ENCODE measurements at places on chromosomes 3 and 15. TPM values are rescaled to one million over a fixed set of nuclear protein-coding genes. Genes with fewer than 3 reads are reported as not detected.
A peak's percentile ranks its signal among the peaks of the same experiment; 100 is the strongest.

DNA sequence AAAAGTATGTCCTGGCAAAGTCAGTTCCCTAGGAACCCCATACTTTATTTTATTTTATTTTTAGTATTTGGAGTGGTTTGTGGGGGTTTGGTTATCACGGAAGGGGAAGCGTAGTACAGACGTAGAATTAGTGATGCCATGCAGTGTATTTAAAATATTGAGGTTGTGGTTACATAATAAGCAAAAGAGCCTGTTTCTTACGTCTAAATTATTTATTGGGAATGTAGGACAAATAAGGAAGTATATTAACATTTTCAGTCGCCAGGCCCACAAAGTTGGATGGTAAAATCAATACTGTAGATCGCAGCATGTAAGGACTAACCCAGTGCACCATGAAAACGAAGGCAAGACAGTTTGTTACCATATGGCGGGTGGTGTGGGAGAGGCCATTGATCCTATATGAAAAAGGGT, 558 bp downstream of the DTWD1 start:
- H3K4me1 ChIP-seq = peaks cover 5% of the 10 kb centered on the region
- no peak for DNase-seq
- H3K4me3 ChIP-seq = peak overlapping the region; percentile 53
- H3K27me3 ChIP-seq = no peaks in the 10 kb centered on the region

DNA sequence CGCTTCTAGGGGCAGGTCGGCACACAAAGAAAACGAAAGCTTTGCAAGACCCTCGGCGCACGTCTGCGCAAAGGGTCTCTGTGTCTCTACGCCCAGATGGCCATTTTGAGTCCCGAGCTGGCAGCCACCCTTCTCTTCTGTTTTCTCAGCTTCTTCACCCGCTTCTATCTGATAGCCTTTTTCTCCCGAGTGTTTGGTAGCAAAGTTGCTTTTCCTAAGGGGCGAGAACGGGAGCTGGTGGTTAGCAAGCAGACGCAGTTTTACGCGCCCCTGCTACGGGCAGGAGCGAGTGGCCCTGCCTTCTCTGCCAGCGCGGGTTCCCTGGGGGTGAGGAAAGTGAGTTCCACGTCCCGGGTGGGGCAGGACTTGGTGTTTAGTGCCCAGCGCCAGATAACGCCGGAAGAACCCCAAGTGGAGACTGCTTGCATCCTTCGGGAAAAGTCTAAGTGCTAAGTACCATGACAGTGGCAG, 2.9 kb upstream of the MKRN2 start:
- H3K27ac ChIP-seq = no peak overlapping the region
- H3K4me1 ChIP-seq = peaks cover 13% of the 10 kb centered on the region
- DNase-seq = peak; percentile 63

GRCh38 chr15:54707805-54708752, 488.7 kb downstream of the RSL24D1 start:
- no peaks in the 10 kb centered on the region for H3K27me3 ChIP-seq
- no peak overlapping the region for H3K4me3 ChIP-seq
- H3K27ac ChIP-seq = no peak overlapping the region
- H3K36me3 ChIP-seq = no peaks in the 10 kb centered on the region

- no peaks in the 10 kb centered on the region for H3K27me3 ChIP-seq
- H3K36me3 ChIP-seq = peaks cover 4% of the 10 kb centered on the region
- peaks cover 10% of the 10 kb centered on the region for H3K4me1 ChIP-seq
These were observed 2.3 kb downstream of the RNF7 start for GRCh38 chr3:141740349-141740748.

DNA sequence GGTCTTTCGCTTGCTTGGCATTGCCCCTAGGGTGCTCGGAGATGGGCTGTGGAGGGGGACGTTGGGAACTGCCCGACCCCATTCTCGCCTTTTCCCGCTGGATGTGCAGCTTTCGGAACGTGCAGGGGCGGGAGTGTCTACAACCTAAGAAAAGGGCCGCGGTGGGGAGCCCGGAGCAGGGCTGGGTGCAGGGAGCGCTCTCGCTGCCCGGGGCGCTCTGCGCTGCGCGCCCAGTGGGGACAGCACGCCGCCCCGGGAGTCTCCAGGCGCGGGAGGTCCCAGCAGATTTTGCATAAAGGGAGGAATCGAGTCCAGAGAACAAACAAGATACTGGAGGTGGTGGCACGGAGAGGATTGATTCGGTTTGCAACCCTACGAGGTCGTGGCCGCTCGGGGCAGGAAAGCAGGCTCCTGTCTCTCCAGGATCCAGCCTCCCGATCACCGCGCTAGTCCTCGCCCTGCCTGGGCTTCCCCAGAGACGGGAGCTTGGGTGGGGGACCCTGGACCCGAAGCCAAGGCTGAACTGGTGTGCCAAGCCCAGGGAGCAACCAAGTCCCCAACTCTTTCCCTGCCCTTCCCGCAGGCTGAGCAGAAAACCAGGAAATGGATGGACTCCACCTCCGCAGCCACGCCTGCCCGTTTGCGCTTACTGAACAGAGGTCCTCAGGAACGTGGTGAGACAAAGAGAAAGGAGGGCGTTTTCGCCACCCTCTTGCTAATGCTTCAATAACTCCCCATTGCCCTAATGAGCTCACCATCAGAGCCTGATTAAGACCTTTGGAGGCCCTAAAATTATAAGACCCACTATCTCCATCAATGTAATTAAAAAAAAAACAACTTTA, 59.7 kb downstream of the NOX5 start:
- DNase-seq = peak; percentile 84
- no peaks in the 10 kb centered on the region for H3K36me3 ChIP-seq
- peak overlapping the region; percentile 80 for H3K4me3 ChIP-seq
- H3K4me1 ChIP-seq = peaks cover 21% of the 10 kb centered on the region
- peaks cover 10% of the 10 kb centered on the region for H3K27me3 ChIP-seq
- no peak overlapping the region for H3K27ac ChIP-seq

GRCh38 chr15:88736204-88736603, 67.0 kb upstream of the ACAN start:
- DNase-seq = no peak
- no peaks in the 10 kb centered on the region for H3K4me1 ChIP-seq
- H3K27me3 ChIP-seq = no peaks in the 10 kb centered on the region
- H3K4me3 ChIP-seq = no peak overlapping the region
- H3K36me3 ChIP-seq = no peaks in the 10 kb centered on the region

DNA sequence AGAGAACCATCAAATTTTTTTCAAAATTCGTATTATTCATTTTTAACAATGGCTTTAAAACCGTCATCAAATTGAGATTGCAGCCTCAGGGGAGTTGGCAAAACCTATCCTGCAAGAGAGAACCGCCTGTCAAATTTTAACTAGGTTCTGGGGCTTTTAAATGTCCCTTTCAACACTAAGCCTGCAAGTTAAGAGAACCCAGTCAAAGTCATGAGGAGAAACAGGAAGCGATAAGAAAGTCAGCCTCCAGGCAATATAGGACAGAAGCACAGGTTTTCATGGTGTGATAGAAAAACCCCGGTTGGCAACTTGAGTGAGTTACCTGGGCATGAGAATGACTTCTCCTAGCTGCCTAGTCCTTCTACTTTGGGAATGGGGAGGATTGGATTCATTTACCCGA, 59.8 kb downstream of the CPNE4 start:
- no peak overlapping the region for H3K4me3 ChIP-seq
- no peaks in the 10 kb centered on the region for H3K27me3 ChIP-seq
- H3K4me1 ChIP-seq = no peaks in the 10 kb centered on the region
- DNase-seq = no peak
- peak overlapping the region; percentile 75 for H3K27ac ChIP-seq

DNA sequence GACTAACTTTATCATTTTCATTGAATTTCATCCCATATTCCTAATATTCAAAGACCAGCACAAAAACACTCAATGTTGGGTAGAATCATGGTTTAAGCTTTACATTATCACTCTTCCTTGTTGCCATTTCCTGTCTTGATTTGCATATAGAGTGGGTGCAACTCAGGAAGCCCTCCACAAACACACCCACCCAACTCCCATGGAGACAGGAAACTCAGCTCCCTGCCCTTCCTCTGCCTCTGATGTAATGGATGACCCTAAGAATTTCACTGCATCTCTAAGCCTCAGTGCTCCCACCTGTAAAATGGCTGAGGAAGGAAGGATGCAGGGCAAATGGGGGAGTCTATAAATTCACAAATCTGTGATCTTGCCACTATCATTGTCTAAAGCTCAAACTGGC, 98.1 kb upstream of the BFSP2 start:
- no peak for DNase-seq
- no peak overlapping the region for H3K4me3 ChIP-seq

GRCh38 chr3:49804141-49805041, 1.3 kb downstream of the INKA1 start:
- peaks cover 34% of the 10 kb centered on the region for H3K4me1 ChIP-seq
- no peak overlapping the region for H3K27ac ChIP-seq
- DNase-seq = no peak
- no peaks in the 10 kb centered on the region for H3K36me3 ChIP-seq
- H3K27me3 ChIP-seq = peaks cover 15% of the 10 kb centered on the region
- peak overlapping the region; percentile 93 for H3K4me3 ChIP-seq

GRCh38 chr15:41915255-41915994, 21.6 kb upstream of the SPTBN5 start:
- H3K36me3 ChIP-seq = 0 out of 2 replicates have a peak, but pooled peaks cover 4% of the 10 kb centered on the region
- DNase-seq = no peak
- H3K27me3 ChIP-seq = no peaks in the 10 kb centered on the region
- H3K4me3 ChIP-seq = no peak overlapping the region
- no peak overlapping the region for H3K27ac ChIP-seq
- H3K4me1 ChIP-seq = no peaks in the 10 kb centered on the region

GRCh38 chr15:68651916-68652525, 73.2 kb downstream of the CORO2B start:
- H3K27ac ChIP-seq = no peak overlapping the region
- no peak for DNase-seq
- H3K27me3 ChIP-seq = no peaks in the 10 kb centered on the region

- H3K4me3 ChIP-seq = peak overlapping the region; percentile 54
- peaks cover 100% of the 10 kb centered on the region for H3K27me3 ChIP-seq
- peak; percentile 75 for DNase-seq
- H3K4me1 ChIP-seq = peaks cover 69% of the 10 kb centered on the region
These were observed 12.2 kb downstream of the ZIC1 start for GRCh38 chr3:147421184-147421912.

DNA sequence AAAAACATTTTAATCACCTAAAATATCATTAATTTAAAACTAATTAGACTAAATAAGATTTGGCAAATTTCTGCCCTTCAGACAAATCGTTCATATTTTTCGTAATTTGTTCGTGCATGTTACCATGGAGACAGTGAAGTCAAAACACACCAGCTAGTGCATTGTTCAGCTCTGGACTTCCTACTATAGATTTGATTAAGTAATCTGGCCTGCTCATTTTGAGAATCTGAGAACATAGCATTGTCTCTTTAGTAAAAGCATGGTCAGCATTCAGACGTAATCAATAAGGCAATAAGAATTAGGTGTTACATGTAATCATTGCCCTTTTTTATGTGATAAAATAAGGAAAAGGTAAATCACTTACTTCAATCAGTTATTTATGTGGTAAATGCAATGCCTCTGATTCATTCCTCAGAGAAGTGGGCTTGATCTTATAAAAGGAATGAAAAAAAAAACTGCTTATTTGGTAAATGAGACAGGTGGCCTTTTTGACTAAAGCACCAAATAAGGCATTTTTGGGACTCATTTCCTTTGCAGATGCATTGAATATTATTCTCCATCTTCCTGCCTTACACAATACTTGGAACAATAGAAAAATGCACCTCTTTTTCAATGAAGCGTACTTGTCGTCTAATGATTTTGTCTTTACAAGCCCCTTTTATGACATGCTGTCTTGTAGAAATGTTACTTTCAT, 84.5 kb upstream of the FNDC3B start:
- peaks cover 28% of the 10 kb centered on the region for H3K4me1 ChIP-seq
- H3K4me3 ChIP-seq = no peak overlapping the region
- DNase-seq = no peak
- H3K27me3 ChIP-seq = no peaks in the 10 kb centered on the region
- no peaks in the 10 kb centered on the region for H3K36me3 ChIP-seq

DNA sequence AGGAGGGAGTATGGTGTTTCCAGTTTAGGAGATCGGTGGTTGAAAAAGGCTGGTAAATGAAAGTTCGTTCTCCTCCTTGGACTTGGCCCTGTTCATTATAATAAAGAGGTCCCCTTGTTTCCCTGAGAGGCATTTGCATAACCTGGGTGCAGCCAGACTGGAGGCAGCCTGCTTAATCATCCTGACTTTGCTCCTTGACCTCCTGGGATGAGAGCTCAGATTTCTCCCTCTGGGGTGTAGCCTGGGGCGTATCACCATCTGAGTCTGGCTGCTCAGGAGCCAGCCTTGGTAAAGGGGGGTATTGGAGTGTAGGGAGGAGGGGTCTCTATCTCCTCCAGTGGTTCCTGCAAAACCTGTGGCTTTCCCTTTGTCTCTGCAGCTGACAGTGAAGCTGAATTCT, 21.3 kb upstream of the ACAD9 start:
- no peak for DNase-seq
- no peaks in the 10 kb centered on the region for H3K36me3 ChIP-seq
- no peaks in the 10 kb centered on the region for H3K4me1 ChIP-seq
- no peaks in the 10 kb centered on the region for H3K27me3 ChIP-seq
- H3K4me3 ChIP-seq = no peak overlapping the region

DNA sequence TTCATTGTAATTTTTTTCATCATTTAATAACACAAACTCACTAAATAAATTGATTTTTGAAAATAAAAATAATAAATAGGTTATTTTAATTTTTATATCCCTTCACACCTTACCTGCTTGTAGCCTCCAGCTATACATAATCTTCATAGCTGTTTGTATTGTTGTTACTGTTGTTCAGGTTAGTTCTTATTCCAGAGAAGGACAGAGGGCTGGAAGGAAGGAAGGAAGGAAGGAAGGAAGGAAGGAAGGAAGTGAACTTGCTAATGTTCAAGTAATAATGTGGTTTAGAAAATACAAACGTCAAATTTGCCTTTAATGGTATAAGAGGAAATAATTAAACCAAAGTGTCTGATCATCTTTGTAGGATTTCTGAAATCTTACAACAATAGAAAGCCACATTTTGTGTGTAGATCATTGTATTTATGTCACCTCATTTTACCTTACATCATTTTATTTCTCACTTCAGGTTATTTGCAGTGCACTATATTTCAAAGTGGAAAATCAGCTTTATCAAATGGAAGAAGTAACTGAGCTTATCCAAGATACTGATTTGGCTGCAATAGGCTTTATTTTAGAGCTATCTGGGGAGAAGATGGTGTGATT, 660.0 kb upstream of the CCDC54 start:
- 0 out of 2 replicates have a peak, but pooled peaks cover 2% of the 10 kb centered on the region for H3K36me3 ChIP-seq
- no peak for DNase-seq
- H3K27me3 ChIP-seq = no peaks in the 10 kb centered on the region
- H3K4me3 ChIP-seq = no peak overlapping the region

GRCh38 chr3:100957261-100957986, 35.8 kb downstream of the ABI3BP start:
- no peaks in the 10 kb centered on the region for H3K4me1 ChIP-seq
- no peaks in the 10 kb centered on the region for H3K27me3 ChIP-seq
- no peak for DNase-seq
- no peak overlapping the region for H3K27ac ChIP-seq
- H3K36me3 ChIP-seq = no peaks in the 10 kb centered on the region

GRCh38 chr3:172113710-172114109, 74.3 kb downstream of the FNDC3B start:
- no peak overlapping the region for H3K27ac ChIP-seq
- DNase-seq = no peak
- no peak overlapping the region for H3K4me3 ChIP-seq
- H3K36me3 ChIP-seq = peaks cover 6% of the 10 kb centered on the region
- peaks cover 20% of the 10 kb centered on the region for H3K4me1 ChIP-seq

Gene PLA2G4E
- not detected for total RNA-seq

Gene SKOR1
- 0.17 TPM for total RNA-seq

Gene GOLGA6C
- 1.3 TPM for total RNA-seq

Gene CCR3
- total RNA-seq = not detected

Gene TUSC7
- not detected for total RNA-seq

Gene TRIM59
- 46.2 TPM for total RNA-seq

Gene FAM43A
- 3.3 TPM for total RNA-seq

Gene NCBP2
- total RNA-seq = 78.4 TPM

Gene THRB
- total RNA-seq = 8.0 TPM

Gene CA12
- total RNA-seq = 5.2 TPM

Gene ZPLD1
- not detected for total RNA-seq

Data from GM23338 (cell line).